ENCODE measurements at places on chromosomes 7 and 10.
A peak's percentile ranks its signal among the peaks of the same experiment; 100 is the strongest.

- DNase-seq, result no peak
These were observed 77.4 kb upstream of the FRMD4A start for GRCh38 chr10:14408139-14408538.

- no peak for DNase-seq
These were observed 58.3 kb upstream of the PPP2R2D start for GRCh38 chr10:131842351-131843088.

DNA sequence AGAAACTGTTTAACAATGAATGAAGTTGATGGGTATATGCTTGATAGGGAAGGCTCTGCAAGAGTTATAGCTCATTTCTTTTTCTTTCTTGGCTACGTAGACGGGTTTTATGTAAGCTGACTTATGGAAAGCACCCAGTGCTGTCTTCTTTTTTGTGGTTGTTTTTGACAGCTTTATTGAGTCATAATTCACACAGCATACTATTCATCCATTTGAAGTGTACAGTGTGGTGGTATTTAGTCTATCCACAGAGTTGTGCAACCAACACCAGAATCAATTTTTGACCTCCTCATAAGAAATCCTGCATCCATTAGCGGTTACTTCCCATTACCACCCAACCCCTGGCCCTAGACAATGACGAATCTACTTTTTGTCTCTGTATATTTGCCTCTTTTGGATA lies 240.6 kb upstream of the KIAA1217 start:
- no peak for DNase-seq

DNA sequence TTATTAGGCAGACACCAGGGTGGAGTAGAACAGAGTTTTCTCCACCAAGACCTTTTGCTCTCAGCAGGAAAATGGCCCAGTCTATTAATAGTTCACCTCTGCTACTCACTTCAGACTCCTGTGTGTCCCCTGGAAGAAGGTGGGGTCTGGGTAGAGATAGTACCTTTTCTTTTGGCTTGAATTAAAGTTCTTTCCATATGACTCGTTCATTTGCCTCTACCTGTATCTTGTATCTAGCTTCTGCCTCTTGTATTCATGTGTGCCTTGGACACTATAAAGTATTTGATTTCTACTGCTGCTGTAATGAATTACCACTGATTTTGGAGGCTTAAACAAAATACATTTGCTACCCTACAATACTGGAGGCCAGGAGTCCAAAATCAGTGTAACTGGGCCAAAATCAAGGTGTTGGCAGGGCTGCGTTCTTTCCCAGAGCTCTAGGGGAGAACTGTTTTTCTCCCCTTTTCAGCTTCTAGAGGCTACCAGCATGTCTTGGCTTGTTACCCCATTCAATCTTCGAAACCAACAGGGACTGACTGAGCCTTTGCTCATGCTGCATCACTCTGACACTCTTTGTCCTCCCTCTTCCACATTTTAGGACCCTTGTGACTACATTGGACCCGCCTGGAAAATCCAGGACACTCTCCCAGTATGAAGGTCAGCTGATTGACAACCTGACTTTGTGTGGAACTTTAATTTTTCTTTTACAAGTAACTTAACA lies 155.6 kb upstream of the PRSS58 start:
- no peak for DNase-seq

DNA sequence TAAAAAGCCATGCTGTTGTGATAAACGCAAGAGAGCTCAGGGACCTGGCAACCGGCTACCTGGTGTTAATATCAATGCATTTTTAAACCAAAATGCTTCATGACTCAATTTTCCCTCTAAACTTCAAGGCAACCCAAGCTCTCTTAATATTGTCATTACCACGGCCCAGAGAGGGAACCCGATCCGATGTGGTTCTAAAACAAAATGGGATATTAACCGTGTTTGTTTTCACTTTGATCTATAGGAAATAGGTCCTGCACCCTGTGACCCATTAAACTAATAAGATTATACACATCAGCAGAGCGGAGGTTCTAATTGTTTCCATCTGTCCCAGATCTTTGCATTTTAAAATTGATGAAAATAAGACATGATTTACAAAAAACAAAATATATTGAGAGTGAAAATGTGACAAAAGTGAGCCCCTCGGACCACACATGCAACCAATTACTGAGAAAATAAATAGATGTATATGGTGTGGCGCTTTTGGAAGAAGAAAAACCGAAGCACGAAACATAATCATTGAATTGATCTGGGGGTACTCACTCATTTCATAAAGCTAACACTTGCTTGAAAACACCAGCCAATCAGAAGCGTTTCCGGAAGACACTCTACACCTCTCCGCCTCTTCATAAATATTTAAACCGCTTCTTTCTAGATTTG lies 290.3 kb upstream of the NFE2L3 start:
- no peak for DNase-seq

DNA sequence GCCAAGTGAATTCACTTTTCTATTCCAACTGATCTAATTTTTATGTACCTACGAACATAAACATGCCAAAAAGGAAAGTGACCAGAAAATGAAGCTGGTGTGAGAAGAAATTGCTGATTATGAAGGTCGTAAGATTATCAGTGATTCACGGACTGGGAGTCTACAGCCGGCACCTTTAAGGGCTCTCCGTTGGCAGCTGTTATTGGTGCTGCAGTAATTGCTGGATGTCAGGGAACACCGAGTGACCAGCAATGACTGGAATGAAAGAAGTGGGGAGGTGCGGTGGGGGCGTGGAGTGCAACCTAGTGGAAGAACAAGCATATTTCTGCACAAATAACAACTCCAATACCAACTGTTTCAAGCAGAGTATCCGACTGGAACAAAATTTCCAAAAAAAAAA lies 109.8 kb upstream of the TARP start:
- DNase-seq, result no peak

- no peak for DNase-seq
These were observed 48.3 kb downstream of the NOD1 start for GRCh38 chr7:30430276-30430675.

DNA sequence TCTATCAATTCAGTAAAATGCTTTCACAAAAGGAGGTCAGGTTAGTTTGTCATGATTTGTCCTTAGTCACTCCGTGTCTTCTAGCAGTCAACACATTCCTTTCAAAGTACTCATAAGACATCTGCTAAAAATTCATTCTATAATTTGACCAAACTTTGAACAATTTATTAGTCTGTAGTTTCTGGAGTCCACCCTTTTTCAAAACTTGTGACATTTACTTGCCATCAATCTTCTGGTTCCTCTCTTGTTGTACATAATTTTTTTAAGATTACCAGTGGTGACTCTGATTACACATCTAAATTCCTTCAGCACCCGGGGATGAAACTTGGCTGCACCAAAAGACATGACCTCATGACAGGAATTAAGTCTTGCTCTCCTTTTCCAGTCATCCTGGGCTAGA lies 130.1 kb downstream of the NEBL start:
- no peak for DNase-seq

GRCh38 chr7:152615031-152615741 lies 60.8 kb downstream of the XRCC2 start:
- peak; percentile 89 for DNase-seq

GRCh38 chr7:44484482-44485313 lies 5.8 kb downstream of the NUDCD3 start:
- DNase-seq, result no peak

GRCh38 chr10:132397671-132398565 lies 918 bp downstream of the PWWP2B start:
- no peak for DNase-seq

DNA sequence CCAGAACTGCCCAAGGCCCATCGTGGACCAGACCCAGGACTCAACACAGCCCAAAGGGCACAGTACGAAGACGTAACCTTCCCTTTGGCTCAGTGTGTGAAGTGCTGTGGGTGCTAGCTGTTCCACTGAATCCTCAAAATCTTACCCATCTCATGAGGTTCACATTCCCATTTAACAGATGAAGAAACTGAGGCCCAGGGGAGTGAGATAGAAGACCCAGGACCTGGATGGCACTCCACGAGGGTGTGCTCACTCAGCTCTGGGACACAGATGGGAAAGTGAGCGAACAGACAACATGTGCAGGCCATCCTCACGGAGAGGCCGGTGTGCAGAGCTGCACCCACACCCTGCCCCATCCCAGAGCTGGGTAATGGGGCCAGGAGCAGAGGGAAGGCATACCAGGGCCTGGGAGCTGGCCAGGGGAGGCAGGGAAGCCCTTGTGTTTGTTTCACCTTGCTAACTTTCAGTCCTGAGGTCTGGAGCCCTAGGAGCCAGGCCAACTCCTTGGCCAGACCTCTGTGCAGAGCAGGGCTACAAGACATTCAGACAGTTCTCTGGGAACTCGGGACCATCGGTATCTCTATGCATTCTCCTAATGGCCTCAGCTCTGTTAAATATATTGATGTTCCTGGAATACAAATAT lies 100.3 kb upstream of the ZMIZ1 start:
- no peak for DNase-seq

GRCh38 chr7:95322854-95323253 lies 1.5 kb downstream of the PON1 start:
- no peak for DNase-seq

DNA sequence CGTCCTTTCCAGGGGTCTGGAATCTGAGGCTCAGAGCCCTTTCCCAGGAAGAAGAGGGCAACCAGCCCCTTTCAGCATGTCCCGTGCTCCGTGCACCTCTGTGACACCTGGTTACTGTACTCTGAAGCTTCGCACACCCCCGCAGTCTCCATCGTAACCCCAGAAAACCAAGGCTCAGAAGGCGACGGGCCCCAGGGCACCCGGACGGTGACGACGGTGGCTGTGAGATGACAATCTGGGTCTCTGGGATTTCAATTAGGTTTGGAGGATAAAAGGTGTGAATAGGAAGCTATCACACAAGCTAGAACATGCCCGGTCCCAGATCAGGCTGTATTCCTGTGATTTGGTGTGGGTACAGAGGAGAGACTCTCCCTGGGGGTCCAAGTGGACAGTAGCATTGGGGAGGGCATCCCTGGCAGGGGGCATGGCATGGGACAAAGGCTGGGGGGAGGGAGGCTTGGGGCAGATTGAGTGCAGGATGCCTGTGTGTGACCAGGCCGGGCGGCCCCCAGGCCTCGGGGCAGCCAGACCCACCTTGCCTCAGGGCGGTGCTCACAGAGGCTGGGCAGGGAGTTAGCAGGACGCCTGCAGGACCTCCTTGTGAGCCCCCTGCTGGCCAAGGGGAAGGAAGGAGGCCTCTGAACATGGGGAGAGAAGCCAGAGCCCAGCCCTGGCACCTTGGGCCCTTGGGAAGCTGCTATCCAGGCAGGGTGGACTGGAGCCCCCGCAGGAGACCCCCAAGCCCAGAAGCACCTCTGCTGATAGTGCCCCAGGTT lies 23.4 kb upstream of the PSMG3 start:
- no peak for DNase-seq

DNA sequence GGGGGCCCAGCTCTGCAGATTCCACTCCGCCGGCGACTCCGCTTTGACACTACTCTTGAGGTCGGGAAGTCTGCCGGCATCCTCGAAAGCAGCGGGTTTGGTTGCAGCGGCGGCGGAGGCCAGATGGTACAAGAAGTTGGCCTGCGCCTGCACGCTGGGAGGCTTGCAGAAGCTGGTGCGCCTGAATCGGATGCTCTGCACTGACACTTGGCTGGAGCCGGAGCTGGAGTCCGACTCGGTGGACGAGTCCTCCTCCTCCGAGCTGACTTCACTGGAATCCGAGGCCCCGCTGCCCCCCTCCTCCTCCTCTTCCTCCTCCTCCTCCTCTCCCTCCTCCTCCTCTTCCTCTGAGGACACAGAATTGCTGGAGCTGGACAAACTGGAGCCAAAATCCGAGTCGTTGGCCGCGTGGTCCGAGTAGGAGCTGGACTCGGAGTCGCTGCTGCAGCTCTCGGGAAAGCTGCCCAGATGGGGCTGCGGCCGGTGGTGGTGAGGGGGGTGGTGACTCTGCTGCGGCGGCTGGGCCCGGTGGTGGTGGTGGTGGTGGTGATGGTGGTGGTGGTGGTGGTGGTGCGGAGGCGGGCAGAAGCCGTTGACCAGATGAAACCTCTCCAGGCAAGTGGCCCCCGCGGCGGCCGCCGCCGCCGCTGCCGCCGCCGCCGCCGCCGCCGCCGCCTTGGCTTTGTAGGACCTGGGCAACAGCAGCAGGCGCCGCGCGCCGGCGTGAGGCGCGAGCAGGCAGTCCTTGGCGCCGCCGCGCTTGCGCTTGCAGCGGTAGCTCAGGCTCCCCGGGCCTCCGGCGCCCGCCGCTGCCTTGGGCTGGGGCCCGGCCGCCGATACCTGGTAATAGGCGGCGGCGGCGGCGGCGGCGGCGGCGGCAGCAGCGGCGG lies 9.0 kb downstream of the SKIDA1 start:
- no peak for DNase-seq

DNA sequence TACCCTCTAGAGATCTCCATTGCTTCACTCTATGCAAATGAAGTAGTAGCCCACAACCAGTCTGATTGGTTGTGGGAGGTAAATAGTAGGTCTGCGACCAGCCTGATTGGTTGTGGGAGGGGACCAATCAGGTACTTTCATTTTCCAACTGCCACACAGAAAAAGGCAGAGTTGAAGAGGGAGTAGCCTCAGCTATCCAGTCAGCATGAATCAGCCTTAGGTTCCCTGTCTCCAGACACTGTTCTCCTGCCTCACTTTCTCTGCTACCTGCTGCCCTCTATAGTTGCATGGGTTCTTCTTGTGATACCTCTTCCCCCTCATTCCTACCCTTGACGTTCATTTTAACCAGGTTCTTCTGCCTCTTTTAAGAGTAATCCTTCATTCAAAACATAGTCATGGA lies 114.5 kb upstream of the LYZL1 start:
- DNase-seq, result no peak

- no peak for DNase-seq
These were observed 5.4 kb downstream of the RELN start for GRCh38 chr7:103984050-103984449.

GRCh38 chr7:104410742-104411141 lies 82.3 kb downstream of the LHFPL3 start:
- DNase-seq, result no peak

DNA sequence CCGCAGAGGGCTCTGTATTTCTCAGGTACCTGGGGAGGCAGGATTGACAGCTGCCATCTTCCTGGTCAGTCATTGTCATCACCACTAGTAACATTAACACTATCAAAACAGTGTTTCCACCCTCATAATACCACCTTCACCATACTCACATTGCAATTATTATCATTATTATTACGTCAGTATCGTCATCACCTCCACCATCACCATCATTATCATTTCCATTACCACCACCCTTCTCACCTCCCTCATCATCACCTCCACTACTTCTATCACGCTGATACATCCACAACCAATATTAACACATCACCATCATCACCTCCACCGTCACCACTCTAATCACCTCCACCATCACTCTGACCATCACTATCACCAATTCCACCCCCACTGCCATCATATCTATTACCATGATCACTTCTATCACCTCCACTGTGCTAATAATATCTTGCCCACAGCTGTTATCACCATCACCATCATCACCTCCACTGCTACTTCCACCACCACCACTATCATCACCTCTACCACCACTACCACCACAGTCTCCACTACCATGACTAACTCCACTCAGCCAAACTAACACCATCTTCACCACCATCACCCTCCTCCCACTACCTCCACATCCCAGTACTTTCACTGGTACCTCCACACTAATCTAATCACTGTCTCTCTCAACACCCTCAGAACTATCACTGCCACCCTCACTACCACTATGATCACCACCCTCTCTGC lies 196.4 kb downstream of the RPS24 start:
- DNase-seq, result no peak
